ENCODE measurements at places on chromosomes 3 and 15.

GRCh38 chr15:92069308-92070250 is 216.1 kb downstream of the SLCO3A1 start:
- peak; percentile 79 for DNase-seq

- DNase-seq = no peak
Observed at GRCh38 chr3:16784973-16785372, 99.8 kb upstream of the PLCL2 start.

DNA sequence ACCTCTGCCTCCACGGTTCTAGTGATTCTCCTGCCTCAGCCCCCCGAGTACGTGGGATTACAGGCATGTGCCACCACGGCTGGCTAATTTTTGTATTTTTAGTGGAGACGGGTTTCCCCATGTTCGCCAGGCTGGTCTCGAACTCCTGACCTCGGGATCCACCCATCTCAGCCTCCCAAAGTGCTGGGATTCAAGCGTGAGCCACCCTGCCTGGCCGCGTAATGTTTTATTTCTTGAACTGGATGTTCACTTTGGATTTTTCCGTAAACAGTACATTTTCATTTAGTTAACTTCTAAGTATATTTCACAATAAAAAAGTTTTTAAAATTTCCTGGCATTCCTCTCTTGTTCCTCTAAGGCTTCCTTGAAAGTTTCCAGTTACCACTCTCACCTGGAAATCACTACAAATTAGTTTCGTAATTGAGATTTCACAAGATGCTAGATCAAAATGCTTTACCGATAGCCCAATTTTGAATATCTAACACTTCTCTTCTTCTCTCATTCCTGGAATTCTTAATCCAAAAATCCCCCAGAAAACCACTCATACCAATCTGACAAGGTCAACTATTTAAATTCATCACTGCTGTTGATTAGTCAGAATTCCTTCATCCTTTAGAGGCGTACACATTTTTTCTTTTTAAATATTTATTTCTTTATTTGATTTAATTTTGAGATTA is 44.7 kb upstream of the INO80 start:
- DNase-seq = no peak

DNA sequence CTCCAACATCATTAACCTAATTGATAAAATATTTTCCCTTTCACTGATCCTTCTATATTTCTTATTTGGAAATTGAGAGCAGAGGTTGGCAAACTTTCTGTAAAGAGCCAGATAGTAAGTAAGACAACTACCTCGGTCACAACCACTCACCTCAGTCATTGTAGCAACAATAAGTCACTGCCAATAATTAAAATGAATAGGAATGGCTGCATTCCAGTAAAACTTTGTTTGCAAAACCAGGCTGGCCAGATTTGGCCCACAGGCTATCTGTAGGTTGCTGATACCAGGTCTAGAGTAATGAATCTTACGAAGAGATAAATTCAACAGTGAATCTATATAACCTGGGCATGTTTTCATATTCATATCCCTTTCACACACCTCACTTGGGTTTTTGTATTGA is 316.2 kb upstream of the TBC1D5 start:
- no peak for DNase-seq

DNA sequence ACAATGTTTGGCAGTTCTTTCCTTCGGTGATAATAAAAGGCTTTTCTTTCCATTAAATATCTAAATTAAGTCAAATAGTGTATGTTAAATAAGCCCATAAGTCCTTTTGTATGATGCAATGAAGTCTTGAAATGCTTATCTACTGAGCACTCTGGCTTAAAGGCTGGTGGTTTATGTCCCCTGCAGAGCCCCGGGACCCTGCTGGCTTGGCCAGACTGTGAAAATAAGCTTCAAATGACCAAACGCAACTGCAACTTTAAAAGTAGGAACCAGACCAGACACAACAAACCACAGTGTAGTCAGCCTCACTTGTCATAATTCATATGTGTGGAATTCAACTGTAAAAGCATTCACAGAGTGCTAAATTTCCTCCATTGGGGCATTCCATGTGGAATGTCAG is 72.5 kb downstream of the FOXP1 start:
- DNase-seq = no peak

DNA sequence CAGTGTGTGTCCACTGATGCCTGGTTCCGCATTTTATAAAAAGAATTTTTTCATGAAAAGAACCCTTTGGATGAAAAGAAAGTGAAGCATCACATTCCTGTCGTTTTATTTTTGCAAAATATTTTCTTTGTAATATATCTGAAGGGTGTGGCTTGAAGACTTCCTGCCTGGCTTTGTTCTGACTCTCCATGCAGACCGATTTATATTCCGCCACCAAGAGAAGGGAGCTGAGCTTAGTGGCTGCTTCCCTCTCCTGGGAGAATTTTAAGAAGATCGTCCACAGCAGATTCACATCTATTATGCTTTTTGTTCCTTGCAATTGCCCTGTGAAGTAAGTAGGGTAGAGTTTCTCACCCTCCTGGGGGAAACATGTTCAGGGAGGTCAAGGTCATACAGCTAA is 45.2 kb upstream of the UMPS start:
- DNase-seq = no peak

DNA sequence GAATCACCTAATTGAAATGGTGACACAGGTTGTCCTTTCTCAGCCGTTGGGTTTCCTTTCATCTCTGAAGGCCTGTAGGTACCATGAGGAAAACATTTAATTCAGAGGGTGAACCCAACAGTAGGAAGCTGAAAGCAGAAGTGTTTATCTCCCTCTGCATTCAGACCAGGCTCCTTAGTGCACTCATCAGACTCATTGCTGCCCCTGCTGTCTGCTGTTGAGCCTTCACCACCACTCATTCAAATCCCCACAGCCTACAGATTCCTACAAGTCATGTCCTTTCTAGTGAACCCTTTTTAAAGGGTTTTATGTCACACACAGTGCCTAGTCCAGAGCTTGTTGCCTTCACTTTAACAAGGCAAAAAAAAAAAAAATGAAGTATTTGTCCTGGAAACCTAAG is 13.4 kb downstream of the WDR48 start:
- DNase-seq = no peak
